ENCODE measurements at places on chromosomes 4 and X. TPM values are rescaled to one million over a fixed set of nuclear protein-coding genes. Genes with fewer than 3 reads are reported as not detected.

Gene CLDN22
- total RNA-seq, result not detected

Gene CPLX1
- total RNA-seq, result not detected

Gene COX7B2
- not detected for total RNA-seq

Gene PARM1
- total RNA-seq, result 183 TPM

Gene NDST3
- 0.14 TPM for total RNA-seq

Gene NWD2
- total RNA-seq, result 0.48 TPM

Gene GATA1
- not detected for total RNA-seq

Gene PCSK1N
- 24.7 TPM for total RNA-seq

Gene KLB
- total RNA-seq, result 2.5 TPM

Gene GPR143
- total RNA-seq, result not detected
